ENCODE measurements at places on chromosomes 4 and X. TPM values are rescaled to one million over a fixed set of nuclear protein-coding genes. Genes with fewer than 3 reads are reported as not detected.

Gene EFHC2
- total RNA-seq: 3.3 TPM

DNA sequence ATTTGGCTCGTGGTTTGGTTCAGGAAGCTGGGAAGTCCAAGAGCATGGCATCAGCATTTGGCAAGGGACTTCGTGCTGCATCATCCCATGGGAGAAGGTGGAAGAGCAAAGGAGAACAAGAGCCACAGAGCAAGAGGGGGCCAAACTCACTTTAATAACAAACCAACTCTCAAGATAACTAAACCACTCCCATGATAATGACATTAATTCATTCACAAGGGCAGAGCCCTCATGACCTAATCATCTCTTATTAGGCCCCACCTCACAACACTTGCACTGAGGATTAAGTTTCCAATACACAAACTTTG is 113.4 kb upstream of the ATXN3L start:
- no peak for DNase-seq

DNA sequence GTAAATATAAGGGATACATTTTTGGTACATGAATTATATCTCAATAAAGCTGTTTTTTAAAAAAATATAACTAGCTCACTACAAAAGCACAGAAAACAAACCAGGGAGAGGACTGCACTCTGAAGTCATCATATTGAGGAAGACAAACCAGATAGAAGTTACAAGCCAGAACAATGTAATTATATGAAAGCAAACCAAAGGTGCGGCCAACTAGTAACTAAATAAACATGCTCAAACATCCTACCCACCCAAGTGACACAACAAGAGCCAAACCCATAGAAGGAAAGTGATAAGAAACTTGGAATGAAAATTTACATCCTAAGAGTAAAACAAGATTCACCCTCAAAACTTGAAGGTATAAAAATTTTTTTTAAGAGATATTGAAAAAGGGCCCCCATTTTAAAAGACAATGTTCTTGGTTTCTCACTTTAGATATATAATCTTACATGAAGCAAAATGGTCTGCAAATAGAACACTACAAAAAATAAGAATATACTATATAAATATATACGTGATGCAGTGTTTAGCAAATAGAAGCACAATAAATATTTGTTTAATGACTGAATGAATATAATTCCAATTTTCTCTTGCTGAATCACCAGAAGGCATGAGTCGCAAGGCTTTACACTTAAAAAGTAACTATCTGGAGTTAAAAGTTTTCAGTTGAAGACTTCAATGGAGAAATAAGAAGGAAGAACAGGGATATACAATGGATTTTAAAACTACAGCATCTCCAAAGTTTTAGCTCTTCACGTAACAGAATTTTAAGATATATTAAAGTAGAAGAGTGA is 4.0 kb upstream of the SH3D19 start:
- no peak for DNase-seq

DNA sequence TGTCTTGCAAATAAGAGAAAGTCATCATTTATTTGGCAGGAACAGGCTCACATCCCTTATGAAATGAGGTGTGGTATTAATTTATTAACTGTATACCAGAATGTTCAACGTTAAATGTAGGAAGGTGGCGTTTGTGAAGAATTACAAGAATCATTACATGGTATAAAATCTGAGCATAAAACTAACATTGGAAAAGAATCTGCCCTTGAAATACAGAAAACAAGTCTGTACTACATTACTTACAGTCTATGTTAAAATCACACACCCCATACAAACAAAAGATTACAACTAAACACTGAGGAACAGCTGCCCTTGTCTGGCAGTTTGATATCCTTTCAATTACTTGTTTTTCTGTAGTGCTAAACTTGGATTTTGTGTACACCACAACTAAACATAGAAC is 131.1 kb downstream of the DCHS2 start:
- no peak for DNase-seq

DNA sequence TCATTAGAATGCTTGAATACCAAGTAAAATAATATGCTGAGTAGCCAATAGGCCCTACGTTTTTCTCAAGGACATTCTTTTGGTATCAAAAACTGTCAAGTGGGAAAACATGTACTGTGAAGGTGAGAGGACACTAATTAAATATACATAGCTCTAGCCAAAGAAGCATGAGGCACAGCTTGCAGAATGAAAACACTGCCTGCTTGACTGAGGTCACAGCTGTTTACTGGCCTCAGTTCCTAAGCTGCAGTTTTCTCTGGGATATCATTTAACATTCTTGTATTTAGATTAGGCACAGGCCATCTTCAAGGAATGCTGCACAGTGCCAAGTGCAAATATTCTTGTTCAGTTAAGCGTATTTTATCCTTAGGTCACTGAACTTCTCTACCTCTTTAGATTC is 78.6 kb downstream of the NAP1L3 start:
- no peak for DNase-seq

DNA sequence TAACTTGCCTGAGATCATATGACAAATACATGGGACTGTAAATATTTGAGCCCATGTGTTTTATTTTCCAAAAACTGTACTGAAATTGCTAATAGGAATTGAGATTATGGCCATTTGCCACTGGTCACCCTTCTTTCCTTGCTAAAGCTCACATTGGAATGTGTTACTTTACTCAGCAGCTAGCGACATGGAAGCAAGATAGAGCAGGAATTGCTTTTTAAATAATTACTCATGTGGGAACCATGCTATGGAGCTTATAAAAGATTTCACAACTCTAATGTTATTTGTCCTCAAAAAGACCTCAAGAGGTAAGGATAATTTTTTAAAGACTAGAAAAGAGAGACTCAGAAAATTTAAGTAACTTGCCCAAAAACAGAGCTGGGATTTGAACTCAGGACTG is 48.8 kb upstream of the AFAP1 start:
- no peak for DNase-seq

Measured in esophagus muscularis mucosa (tissue), 4 donors.